ENCODE measurements at places on chromosomes 2 and 18.

GRCh38 chr2:177588671-177589070 is 196.1 kb downstream of the AGPS start:
- no peak overlapping the region for H3K27ac ChIP-seq
- H3K4me3 ChIP-seq = no peak overlapping the region

- no peak for DNase-seq
- peak overlapping the region; percentile 67 for H3K27ac ChIP-seq
- no peaks in the 10 kb centered on the region for H3K4me1 ChIP-seq
- H3K4me3 ChIP-seq = no peak overlapping the region
- H3K36me3 ChIP-seq = no peaks in the 10 kb centered on the region
Measured at GRCh38 chr2:26269571-26270158, 24.9 kb downstream of the HADHB start.

- no peaks in the 10 kb centered on the region for H3K27me3 ChIP-seq
- no peaks in the 10 kb centered on the region for H3K36me3 ChIP-seq
- H3K27ac ChIP-seq = no peak overlapping the region
- H3K4me1 ChIP-seq = no peaks in the 10 kb centered on the region
- H3K4me3 ChIP-seq = no peak overlapping the region
Measured at GRCh38 chr2:153890576-153890975, 18.9 kb downstream of the GALNT13 start.

GRCh38 chr2:133766164-133766832 is 198.0 kb upstream of the NCKAP5 start:
- DNase-seq = no peak
- no peaks in the 10 kb centered on the region for H3K27me3 ChIP-seq
- no peak overlapping the region for H3K4me3 ChIP-seq
- no peaks in the 10 kb centered on the region for H3K36me3 ChIP-seq

DNA sequence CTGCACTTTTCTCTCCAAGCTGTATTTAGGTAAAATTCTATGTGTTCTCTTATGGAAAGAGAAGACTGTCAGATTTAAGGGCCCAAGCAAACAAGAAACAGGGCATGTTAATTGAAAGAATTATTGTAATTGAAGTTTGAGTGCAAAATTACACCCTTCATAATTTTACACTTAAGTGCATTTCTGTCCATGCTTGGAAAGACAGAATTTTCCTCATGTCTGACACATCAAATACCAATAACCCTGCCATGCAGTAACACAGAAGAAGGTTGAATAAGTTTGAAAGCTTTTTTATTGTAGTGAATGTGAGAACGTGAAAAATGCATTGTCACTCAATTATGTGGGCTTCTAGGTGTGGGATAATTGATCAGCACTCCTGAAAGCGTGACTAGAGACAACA is 52.9 kb upstream of the PARD3B start:
- H3K27ac ChIP-seq = no peak overlapping the region

DNA sequence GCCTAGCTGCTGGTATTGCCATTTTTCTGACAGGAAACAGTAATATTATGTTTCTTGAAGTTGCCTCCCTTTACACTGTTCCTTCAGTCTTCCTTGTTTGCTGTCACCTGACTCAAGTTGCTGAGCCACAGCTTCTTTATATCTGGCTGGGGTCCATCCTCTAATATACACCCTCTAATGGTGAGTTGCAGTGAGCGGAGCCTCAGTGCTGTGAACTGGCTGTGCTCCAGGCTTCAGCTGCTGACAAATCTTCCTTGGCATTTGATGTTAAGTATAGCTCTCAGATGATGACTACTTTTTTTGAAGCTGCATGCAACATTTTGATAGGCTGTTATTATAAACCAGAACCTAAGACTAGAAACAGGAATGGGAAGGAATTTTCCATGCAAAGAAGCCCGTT is 366.7 kb downstream of the NUP35 start:
- no peak overlapping the region for H3K27ac ChIP-seq
- no peaks in the 10 kb centered on the region for H3K36me3 ChIP-seq
- H3K4me3 ChIP-seq = no peak overlapping the region
- DNase-seq = no peak
- peaks cover 6% of the 10 kb centered on the region for H3K4me1 ChIP-seq

- H3K4me3 ChIP-seq = no peak overlapping the region
- no peaks in the 10 kb centered on the region for H3K36me3 ChIP-seq
- no peaks in the 10 kb centered on the region for H3K27me3 ChIP-seq
- peaks cover 11% of the 10 kb centered on the region for H3K4me1 ChIP-seq
- no peak overlapping the region for H3K27ac ChIP-seq
Measured at GRCh38 chr2:149039213-149039724, 770 bp downstream of the LYPD6B start.

DNA sequence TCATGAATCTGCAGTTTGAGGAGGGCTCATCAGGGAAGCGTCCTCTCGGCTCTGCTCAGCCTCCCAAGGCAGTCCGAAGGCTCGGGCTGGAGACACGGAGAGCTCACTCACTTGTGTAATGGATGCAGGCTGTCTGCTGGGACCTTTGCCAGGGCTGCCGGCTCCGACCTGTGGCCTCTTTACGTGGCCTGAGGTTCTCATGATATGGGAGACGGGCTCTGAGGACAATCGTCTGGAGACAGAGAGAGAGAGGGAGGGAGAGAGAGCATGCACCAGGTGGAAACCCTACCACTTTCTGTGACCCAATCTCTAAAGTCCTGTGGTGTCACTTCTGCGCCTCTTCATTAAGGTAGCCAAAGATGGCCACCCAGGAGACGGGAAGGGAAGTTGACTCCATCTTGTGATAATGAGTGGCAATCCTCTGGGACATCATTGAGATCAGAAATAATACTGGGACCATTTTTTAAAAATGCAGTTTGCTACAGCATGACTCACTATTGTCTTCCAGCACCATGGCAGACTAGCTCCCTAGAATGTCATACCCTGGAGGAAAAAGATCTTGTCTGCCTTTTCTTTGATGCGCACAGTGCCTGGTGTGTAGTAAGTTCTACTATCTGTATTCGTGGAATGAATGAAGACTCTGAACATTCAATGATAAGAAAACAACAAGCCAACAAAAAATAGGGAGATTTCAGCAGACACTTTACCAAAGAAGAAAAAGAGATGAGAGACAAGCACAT is 60.2 kb downstream of the CD8B2 start:
- no peaks in the 10 kb centered on the region for H3K4me1 ChIP-seq
- no peak for DNase-seq
- H3K27ac ChIP-seq = no peak overlapping the region
- no peaks in the 10 kb centered on the region for H3K36me3 ChIP-seq
- peaks cover 11% of the 10 kb centered on the region for H3K27me3 ChIP-seq
- H3K4me3 ChIP-seq = no peak overlapping the region

GRCh38 chr2:11498543-11499034 is 32.6 kb upstream of the E2F6 start:
- H3K36me3 ChIP-seq = no peaks in the 10 kb centered on the region
- no peaks in the 10 kb centered on the region for H3K4me1 ChIP-seq
- H3K27ac ChIP-seq = peak overlapping the region; percentile 79
- peak; percentile 64 for DNase-seq
- H3K27me3 ChIP-seq = no peaks in the 10 kb centered on the region
- no peak overlapping the region for H3K4me3 ChIP-seq

DNA sequence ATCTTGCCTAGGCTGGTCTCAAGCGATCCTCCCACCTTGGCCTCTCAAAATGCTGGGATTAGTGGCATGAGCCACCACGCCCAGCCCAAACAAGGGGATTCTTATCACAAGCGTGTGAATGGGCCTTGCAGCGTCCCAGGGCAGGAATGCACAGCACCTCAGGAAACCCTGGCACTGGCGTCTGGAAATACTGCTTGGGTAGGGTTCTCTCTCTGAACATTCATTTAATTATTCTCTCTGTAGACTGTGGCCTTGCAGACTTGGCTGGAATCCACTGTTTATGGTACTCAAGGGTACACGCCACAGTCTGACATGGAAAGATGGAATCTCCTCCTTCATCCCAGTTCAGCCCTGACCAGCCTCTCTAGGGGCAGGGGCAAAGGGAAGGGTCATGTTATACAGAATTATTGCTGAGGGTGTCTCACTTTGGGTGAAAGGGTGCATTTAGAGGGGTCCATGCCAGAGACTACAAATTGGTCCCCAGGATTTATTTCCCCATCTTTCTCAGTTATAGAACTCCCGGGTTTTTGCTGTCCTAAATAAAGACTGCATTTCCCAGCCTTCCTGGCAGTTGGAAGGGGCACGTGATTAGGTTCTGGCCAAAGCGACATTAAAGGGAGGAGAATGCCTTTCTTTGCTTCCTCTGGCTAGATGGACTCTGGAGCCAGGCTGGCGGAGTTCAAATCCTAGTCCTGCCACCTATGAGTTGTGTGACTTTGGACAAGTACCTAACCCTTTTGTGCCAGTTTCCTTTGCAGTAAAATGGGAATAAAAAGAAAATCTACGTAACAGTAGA is 147.2 kb upstream of the HAAO start:
- H3K4me1 ChIP-seq = no peaks in the 10 kb centered on the region
- H3K4me3 ChIP-seq = no peak overlapping the region
- peak overlapping the region; percentile 66 for H3K27ac ChIP-seq
- no peak for DNase-seq
- no peaks in the 10 kb centered on the region for H3K27me3 ChIP-seq

DNA sequence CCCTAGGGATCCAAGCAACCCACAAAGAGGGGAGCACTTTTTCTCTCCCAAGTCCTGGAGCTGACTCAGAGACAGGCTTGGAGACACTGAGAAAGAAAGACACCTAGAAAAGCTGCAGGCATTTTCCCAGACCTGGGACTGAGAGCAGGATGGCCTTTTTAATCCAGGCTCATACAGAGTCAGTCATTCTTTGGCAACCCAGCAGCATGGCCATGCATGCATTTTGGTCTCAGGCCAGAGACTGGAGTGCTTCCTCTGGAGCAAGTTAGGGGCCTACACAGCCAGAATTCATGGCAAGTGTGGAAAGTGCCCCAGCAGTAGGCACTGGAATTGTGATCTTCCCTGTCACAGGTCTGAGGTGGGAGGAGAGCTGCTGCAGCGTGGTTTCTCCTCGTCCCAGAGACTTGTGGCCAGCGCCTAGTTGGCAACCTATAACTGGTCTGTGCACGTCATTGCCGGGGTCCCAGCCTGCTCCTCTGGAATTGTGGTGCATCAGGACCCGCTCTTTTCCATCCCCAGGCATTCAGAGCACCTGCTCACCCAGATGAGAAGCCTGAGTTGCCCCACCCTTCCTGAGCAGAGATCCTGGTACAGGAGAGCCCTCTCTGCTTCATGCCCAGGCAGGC is 231.9 kb upstream of the RAB6C start:
- no peak overlapping the region for H3K4me3 ChIP-seq
- H3K27me3 ChIP-seq = no peaks in the 10 kb centered on the region
- H3K4me1 ChIP-seq = no peaks in the 10 kb centered on the region

DNA sequence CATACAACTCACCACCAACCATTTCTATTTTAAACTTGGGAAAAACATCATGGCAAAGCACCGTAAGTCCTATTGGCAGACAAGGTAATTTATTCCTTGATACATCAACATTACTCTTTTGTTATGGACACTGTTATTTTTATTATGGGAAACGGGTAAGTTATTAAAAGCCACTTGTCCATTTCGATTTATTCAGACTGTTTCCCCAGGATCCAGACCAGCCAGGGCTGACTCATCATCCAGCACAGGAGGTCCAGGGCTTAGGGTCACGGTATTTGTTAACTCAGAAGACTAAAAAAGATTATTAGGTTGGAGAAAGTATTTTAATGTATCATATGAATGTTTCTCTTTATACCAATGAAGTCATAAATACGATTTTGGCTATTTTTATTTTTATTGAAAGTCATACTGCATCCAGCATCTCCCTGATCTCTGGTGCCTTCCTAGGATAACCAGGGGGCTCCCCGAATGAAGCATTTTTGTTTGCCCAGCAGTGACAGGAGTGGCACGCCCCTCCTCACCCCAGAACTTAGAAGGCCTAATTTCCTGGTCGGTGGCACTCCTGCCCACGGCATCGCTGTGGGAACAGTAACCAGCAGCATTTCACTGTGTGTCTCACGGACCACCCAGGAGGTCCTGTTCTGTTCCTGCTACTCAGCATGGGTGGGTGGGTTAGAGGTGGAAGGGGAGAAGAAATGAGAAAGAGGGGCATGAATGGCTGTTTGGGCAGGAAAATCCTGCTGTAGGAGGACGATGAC is 446.1 kb downstream of the EIPR1 start:
- no peak for DNase-seq
- H3K27me3 ChIP-seq = no peaks in the 10 kb centered on the region
- no peak overlapping the region for H3K4me3 ChIP-seq

GRCh38 chr18:74534150-74534969 is at the start of gene CNDP1:
Gene CNDP1 (plus strand): TSS chr18:74534500. CDS start chr18:74534668, 168 bp downstream.
- H3K4me1 ChIP-seq = no peaks in the 10 kb centered on the region
- H3K4me3 ChIP-seq = no peak within 1 kb of the TSS
- no peak for DNase-seq
- no peaks in the 10 kb centered on the region for H3K27me3 ChIP-seq

DNA sequence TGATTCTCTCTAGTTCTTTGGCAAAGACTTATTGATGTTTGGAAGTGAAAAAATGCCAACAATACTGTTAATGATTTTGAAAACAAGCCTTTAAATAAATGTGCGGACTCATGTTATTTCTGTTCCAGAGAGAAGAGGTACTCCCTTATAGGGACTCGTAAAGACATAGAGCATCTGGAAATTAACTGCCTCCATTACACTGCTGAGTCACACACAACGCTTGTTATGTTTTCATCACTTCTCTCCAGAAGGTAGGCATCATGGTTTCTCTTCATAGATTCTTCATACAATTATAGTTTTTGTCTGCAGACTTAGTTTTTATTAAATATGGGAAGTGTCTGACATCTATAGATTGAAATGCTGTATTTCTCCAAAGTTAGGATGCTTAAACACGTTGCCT is 302.5 kb upstream of the EPC2 start:
- H3K4me3 ChIP-seq = no peak overlapping the region
- H3K27ac ChIP-seq = no peak overlapping the region
- no peak for DNase-seq
- H3K27me3 ChIP-seq = no peaks in the 10 kb centered on the region

DNA sequence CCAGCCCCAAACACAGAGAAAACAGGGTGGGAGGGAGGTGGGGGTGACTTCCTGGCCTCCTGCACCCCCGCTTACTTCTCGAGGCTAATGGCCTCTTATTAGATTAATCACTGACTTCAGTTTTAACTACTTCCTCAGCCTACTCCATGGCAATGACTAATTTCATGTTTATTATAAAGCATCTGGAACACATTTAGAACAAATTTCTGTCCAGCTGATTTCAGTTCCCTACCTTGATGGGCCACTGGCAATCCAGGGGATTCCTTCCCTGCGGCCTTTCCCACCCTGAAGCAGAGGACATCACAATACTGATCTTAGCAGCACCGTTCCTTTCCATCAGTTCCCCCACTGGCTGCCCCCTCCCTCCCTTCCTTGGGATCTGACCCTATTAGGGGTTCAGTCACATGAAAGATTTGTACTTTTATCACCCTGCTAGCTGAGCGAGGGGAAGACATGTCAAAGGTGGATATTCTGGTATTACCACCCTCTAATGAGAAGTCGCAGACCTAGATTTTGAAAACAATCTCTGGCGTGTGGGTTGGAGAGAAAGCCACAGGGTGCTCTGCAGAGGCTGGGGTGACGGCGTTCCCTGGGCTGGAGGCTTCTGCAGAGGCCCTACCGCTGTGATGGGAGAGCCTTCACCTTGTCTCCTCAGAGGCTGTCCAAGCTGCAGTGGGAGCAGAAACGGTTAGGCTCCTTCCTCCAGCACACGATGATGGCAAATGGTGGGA is 67.6 kb downstream of the KIAA2012 start:
- H3K27me3 ChIP-seq = no peaks in the 10 kb centered on the region
- H3K36me3 ChIP-seq = no peaks in the 10 kb centered on the region
- DNase-seq = no peak
- H3K27ac ChIP-seq = no peak overlapping the region
- no peak overlapping the region for H3K4me3 ChIP-seq

GRCh38 chr2:43210467-43211303 is 15.7 kb downstream of the ZFP36L2 start:
- peaks cover 7% of the 10 kb centered on the region for H3K4me1 ChIP-seq
- peak; percentile 61 for DNase-seq
- H3K27ac ChIP-seq = no peak overlapping the region
- no peaks in the 10 kb centered on the region for H3K36me3 ChIP-seq
- H3K4me3 ChIP-seq = no peak overlapping the region

Measured in tibial nerve (tissue), 4 donors.